ENCODE measurements at places on chromosomes 3 and 15.

- no peak for DNase-seq
These were observed 49.7 kb downstream of the TMEM39A start for GRCh38 chr3:119413603-119414280.

GRCh38 chr3:38960953-38961622, 90.7 kb downstream of the SCN11A start:
- DNase-seq: peak; percentile 37

GRCh38 chr3:128269006-128269775, 115.9 kb downstream of the EEFSEC start:
- no peak for DNase-seq

DNA sequence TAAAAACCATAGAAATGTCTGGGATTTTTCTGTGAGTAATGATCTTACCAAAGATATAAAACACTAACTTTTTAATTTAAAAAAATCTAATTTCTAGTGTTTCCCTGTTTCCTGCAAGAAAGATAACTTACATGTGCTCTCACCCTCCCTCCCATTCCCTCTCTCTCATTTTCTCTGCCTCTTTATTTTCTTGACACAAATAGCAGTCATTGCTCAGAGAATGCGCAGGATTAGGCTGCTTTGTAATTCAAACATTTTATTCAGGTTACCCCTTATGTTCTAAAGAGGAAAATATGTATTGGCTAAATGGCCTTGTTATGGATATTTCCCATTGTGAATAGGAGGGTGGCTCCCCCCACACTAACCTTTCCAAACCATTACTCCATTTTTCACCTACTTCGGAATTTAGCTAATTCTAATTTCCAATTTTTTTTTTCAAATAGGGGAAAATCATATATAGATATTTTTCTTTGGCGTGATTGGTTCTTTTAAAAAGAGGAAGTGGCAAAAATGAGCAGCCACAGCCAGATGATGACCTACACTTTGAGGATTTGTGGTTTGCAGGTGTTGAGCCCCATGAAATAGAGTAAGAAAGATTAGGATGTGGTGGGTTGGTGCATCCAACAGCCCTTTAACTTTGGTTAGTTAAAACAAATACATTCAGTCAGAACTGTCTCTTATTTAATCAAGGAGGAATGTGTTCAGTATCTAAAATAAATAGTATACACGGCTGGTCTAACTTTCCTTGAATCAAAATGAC, 554.4 kb downstream of the IGSF11 start:
- no peak for DNase-seq

DNA sequence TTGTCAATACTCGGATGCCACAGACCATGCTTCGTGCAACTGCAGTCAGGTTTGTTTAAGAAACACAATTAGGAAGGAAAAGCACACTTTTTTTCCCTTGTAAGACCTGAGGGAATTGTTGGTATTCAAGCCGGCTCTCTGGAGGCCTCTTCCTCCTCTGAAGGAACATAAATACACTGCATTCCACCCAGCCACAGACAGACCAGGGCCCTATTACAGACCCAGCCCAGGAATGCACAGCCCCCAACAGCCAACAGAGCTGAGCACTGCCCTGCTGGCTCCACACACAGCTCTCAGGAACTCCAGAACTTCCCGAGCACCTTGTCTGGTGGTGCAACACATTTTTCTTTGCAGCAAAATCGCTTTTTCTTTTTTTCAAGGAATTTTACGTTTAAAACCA, 488.7 kb upstream of the PROK2 start:
- no peak for DNase-seq

- no peak for DNase-seq
These were observed 216.5 kb downstream of the ZNF385D start for GRCh38 chr3:21534462-21534861.

DNA sequence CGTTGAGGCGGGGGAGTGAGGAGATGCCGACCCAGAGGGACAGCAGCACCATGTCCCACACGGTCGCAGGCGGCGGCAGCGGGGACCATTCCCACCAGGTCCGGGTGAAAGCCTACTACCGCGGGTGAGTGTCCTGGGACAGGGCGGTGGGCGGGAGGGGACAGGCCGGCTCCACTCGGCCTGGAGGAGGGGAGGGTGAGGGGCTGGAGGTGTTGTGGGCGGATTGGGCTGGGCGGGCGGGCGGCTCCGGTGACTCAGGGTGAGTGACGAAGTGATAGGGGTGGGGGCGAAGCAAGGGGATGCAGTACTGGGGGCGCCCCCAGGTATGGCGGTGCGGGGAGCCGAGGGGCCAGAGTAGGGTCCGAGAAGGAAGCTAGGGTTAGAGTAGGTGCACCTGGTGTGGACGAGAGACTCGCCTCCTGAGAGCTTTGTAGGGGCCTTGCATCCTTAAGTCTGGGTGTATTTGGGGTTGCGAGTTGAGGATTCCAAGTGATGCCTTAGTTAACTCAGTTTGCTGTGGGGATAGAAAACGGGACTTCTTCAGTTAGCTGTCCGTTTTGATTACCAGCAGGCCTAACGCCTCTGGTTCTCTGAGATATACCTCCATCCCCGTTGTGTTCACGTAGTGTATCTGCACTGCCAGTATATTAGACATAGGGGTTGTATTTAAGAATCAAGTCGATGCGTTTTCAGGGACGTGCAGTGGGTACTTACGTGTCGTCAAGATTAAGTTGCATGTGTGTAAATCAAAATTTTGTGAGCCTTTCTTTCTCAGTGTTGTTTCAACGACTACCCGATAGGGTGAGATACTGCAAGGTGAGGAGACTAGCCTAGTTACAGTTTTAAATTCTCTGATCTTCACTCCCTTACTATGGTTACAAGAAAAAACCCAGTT, 670 bp downstream of the PRKCI start:
- no peak for DNase-seq

DNA sequence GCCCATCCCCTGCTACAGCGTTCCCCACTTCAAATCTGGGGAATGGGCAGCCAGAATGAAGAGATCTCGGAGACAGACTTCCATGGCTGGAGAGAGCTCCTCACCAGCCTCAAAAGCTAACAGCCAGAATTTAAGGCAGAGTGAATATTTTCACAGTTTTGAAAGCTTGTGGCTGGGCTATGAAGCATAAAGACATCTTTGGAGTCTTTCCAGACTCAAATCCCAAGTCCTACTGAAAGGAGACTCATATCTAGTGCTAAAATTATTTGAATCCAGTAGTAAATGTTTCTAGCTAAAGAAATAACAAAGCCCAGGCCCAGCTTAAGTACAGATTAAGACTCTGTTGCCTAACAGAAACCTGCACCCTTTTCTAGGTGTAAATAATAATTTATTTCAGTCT, 628.4 kb upstream of the ALCAM start:
- DNase-seq: no peak

GRCh38 chr3:106714400-106714799, 662.8 kb upstream of the CCDC54 start:
- no peak for DNase-seq

DNA sequence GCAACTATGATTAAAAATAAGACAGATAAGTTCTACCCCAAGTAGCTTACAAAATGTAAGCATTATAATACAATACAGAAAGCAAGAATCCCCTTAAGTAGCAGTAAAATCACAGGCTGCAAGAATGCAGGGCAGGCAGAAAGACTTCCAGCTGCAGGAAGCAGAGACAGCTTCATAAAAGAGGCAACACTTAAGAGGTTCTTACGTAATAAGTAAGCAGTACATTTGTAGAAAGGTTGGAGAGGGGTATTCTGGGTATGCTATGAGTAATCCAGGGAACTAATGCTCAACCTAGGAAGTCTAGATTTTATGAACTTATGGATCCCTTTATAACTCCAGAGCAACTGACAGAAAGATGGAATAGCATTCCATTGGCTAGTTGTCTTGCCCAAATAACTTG, 151.6 kb downstream of the IL5RA start:
- no peak for DNase-seq

GRCh38 chr3:179682426-179683080, 29.7 kb downstream of the USP13 start:
- no peak for DNase-seq

- DNase-seq: no peak
These were observed 22.9 kb downstream of the MRAS start for GRCh38 chr3:138371070-138371965.

- no peak for DNase-seq
These were observed 535.6 kb upstream of the ALCAM start for GRCh38 chr3:104831071-104831470.

DNA sequence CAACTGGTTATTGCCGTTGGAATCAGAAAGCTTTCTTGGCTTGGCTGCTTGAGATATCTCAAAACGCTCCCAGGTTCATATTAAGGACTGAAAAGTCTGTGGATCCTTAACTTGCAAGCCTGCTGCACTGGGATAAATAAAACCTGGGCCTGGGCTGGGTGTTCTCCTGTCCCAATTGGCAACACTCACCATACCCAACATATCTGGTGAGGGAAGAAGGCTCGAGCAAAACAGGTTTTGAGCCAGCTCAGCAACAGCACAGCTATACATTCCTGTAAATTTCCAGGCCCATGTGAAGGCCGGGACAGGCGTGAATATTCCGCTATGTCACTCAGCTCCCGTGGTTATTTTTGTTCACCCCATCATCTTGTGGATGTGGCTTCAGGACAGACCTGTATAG, 169.0 kb upstream of the BCL6 start:
- no peak for DNase-seq

GRCh38 chr3:150408221-150409124, at the start of gene TSC22D2:
TSS of gene TSC22D2 (plus strand) at chr3:150408298. CDS start at chr3:150409351, 1,053 bp downstream.
- DNase-seq: peak; percentile 96

DNA sequence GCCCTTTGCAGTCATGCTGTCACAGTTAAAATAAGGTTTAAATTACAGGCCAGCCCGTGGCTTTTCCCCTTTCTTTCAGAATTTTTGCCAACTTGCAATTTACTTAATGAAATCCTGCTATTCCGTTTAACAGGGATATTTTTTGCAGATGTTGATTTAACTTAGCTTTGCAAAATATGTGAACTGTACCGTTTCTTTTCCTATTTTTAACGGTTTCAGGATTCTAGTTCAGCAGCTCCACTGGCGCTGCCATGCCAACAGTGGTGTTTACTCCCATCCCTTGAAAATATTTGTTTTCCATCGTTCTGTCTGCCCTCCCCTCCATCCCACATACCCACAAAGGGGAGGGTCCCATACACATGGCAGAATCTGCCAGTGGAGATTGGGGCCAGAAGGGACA, 54.3 kb downstream of the SMAD6 start:
- DNase-seq: no peak

- no peak for DNase-seq
These were observed 117.9 kb downstream of the CORO2B start for GRCh38 chr15:68696414-68697363.

DNA sequence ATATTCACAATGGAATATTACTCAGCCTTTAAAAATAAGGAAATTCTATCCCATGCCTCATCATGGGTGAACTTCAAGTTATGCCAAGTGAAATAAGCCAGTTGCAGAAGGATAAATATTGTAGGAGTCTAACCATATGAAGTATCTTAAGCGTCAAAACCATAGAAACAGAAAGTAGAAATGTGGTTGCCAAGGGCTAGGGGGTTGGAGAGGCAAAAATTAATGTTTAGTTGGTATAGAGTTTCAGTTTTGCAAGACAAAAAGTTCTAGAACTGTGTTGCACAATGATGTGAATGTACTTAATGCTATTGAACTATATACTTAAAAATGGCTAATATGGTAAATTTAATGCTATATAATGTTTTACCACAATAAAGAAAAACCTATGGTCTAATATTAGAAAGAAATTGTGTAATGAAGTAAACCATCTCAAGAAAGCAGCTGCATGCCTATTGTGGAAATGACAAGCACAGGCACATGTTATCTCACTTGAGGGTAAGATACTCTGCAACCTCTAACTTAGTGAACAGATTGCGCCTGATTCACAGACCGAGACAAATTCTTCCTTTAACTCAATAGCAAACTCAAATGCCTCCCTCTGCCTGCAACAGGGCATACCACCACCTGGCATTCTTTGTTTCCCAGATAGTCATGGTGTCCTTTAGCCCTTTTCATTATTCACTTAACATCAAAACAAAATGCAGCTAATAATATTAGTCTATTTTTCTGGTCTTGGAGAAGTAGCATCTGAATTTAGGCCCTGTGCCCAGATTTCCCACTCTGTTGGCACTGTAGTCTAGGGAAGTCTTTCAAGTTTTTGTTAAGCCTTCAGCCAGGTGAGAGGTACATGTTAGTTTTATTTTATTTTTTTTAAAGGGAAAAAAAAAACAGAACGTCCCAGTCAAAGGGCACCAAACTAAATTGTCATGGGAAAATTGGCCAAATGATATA, 80.2 kb upstream of the ACP3 start:
- no peak for DNase-seq

GRCh38 chr3:31543375-31543774, 10.7 kb downstream of the STT3B start:
- no peak for DNase-seq

GRCh38 chr3:63132461-63133250, 145.5 kb upstream of the SYNPR start:
- DNase-seq: no peak
